ENCODE measurements at places on chromosomes 1 and 21. TPM values are rescaled to one million over a fixed set of nuclear protein-coding genes. Genes with fewer than 3 reads are reported as not detected.

The PMVK gene
- polyA plus RNA-seq = 15.3 TPM

The PCP4L1 gene
- not detected for polyA plus RNA-seq

The KRTCAP2 gene
- polyA plus RNA-seq = 126 TPM

The GNAT2 gene
- 0.07 TPM for polyA plus RNA-seq

The TSPAN2 gene
- not detected for polyA plus RNA-seq

GRCh38 chr1:18183533-18183932, 75.9 kb downstream of the IGSF21 start:
- DNase-seq = no peak

DNA sequence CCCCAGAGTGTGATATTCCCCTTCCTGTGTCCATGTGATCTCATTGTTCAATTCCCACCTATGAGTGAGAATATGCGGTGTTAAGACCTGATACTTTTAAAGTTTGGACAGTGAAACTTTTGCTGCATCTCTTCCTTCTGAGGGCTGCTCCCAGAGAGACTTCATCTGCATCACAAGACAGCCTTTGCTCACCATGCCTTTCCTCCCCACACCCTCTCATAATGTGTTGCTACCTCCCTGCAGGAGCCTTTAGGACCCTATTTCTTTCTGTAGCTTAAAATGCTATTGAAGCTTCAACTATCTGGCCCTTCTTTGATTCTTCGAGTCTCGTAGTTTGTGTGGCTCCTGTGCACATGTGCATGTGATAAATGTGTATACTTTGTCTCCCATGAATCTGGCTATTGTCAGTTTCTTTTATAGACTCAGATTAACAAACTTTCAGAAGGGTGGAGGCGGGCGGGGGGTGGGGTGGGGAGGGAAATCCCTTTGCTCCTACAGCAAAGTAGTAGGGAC, 23.7 kb downstream of the LEPR start:
- no peak for DNase-seq

DNA sequence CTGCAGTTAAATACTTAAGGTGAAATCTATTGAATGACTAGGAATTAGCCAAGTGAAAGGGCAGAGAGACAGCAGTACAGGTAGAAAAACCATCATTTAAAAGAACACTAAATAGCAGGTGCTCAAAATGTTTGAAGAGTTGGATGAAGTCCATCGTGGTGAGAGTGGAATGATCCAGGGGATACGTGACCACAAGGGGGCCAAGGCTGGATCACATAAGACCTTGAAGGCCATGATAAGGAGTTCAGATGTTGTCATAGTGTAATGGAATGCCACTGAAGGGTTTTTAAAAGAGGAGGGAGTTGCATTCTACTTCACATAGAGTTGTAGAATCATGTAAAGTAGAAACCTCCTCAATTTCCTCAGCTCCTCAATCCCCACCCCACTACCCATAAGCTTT, 34.8 kb upstream of the HOOK1 start:
- peak; percentile 15 for DNase-seq

- DNase-seq = no peak
These were observed 56.5 kb downstream of the GALNT2 start for GRCh38 chr1:230123280-230124185.

- DNase-seq = no peak
These were observed 163.3 kb downstream of the NRIP1 start for GRCh38 chr21:14901482-14901958.

GRCh38 chr21:42202321-42202720, 16.6 kb upstream of the ABCG1 start:
- no peak for DNase-seq

DNA sequence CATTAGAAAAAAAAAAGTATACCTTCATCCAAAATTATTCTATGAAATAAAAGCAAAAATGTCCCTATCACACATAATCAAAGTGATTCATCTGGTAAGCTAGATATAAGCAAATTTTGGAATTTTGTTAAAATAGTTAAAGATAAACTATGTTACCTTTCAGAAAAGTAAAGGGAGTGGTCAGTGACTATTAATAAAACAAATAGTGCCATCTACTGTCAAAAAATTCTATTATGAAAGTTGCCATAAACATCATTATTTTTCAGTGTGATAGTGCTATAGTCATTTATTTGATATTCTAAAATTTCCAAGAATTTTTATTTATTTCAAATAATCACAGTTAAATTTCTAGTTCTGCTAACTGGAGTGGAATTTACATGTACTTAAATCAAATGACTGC, 803.7 kb downstream of the KCNT2 start:
- no peak for DNase-seq

- DNase-seq = no peak
These were observed 27.3 kb upstream of the RGS13 start for GRCh38 chr1:192608671-192609070.

DNA sequence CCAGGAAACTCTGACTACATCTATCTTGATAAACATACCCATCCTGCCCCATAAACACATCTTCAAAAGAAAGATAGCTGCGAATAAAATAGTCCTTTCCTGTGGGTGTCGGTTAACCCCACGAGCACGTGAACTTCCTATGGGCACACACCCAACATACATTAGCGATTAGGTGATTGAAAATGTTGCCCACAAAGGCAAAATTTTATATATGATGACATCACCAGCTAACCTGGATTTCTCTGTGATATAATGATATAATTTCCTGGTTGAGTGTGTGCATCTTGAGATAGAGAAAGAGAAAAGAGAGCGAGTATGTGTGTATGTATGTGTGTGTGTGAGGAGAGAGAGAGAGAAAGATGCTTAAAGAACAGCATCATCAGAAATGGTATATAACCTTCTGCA, 296.1 kb downstream of the PTPRC start:
- DNase-seq = no peak

- DNase-seq = no peak
These were observed 3.7 kb upstream of the C1orf210 start for GRCh38 chr1:43288785-43289706.

DNA sequence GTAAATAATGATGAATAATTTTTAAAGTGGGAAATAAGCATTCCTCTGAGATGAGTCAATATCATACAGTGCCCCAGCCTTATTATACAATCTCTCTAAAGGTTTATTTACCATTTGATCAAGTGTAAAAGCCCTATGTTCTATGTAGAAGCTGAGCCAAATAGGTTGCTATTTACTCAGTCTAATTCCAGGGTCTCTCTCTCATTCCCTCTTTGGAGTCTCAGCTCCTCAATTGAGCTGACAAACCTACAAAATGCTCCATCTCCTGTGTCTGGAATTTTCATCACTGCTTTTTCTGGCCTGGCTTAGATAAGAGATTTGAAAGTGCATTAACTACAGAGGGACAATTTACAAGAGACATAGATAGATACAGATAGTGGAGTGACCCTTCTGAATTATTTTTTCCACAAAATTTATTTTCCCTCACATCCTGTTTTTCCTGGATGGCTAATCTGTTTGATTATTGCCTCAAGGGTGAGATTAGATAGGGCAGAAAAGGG, 24.8 kb upstream of the USH2A start:
- DNase-seq = no peak

DNA sequence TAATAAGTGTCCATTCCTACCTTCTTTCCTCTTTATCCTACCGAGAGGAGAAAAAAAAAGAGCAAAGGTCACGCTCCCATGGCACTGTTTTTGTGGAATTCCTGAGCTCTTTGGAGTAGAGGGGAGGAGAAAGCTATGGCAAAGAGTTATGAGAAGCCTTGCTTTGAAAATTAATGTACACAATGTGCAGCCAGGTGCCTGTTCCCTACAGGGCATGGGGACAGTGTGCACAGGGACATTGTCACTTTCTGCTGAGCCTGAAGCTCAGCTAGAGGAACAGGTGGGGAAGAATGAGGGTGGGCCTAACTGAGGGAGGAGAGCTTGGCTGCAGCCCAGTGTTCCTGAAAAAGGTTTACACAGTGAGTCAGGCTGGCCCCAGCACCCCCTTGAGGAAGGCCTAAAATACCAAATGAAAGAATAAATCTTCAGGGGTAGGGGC, 66.1 kb downstream of the PLXNA2 start:
- DNase-seq = no peak

DNA sequence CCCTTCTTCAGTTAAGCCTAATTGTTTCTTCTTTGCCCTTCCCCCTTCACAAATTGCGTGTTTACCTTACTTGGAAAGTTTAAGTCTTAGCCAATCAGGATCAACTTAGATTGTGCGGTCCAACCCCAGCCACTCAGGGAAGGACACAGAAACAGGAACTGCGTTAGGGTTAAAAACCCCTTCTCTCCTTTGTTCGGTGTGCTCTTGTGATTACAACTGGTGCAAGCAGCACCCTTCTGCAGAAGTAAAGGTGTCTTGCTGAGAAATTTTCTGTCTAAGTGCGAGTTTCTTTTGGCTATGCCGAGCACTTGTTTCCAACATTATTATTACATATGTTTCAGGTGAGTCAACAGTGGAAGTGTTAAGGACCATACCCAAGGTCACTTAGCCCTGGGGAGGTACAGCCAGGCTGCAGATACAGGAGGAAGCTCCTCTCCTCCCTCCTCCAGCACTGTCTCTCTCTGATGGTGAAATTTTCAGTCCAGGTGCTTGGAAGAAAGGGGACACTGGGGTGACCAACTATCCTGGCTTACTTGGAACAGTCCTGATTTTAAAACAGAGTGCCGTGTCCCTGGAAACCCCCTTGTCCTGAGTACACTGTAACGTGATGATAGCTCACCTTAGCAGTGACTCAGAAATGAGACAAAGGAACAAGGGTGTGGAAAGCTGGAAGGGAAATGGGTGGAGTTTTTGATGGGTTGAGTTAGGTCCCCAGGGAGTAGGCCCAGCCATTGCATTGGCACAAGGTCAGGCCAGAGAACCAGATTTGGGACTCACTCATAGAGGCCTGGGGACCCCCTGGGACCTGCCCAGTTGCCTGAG, 68.7 kb upstream of the KLHDC7A start:
- no peak for DNase-seq

DNA sequence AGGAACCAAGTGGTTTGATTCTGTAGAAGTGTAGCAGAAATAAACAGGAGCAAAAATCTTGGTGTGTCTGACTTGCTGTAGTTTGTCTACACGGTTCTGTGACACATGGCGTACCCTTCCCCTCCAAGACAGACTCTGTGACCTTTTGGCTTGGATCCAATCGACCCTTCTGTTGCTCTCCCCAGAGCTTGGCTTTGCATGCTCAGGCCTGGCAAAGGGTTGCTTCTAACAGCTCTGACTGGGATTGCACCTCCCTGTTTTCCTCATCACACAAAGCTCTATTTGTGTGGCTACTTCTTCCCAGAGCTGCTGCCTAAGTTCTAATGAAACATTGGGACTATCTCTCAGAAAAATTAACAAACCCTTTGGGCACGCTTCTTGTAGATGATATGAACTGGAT, 24.0 kb downstream of the NGF start:
- no peak for DNase-seq

DNA sequence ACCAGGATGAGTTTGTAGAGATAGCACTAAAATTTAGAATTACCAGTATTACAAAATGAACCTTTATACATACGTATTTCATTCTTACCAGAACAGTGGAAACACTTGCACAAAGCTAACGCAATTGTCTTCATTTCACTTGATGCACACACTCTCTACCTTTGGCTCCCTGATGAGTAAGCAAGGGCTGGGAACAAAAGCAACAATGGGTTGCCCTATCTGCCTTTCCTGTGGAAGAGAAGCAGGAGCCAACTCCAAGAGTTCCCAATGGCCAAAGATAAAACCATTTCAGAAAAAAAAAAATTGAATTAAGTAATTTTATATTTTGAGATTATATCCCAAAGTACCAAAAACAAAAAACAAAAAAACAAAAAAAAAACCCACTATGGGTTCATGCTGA, 344.1 kb upstream of the GREM2 start:
- DNase-seq = no peak

All from K562 (cell line).